ENCODE measurements at places on chromosomes 12 and 14. TPM values are rescaled to one million over a fixed set of nuclear protein-coding genes. Genes with fewer than 3 reads are reported as not detected.

GRCh38 chr14:104938436-104938835 lies 13.8 kb downstream of the PLD4 start:
- no peak for DNase-seq

- no peak for DNase-seq
These were observed 7.6 kb downstream of the KRT85 start for GRCh38 chr12:52359621-52360061.

DNA sequence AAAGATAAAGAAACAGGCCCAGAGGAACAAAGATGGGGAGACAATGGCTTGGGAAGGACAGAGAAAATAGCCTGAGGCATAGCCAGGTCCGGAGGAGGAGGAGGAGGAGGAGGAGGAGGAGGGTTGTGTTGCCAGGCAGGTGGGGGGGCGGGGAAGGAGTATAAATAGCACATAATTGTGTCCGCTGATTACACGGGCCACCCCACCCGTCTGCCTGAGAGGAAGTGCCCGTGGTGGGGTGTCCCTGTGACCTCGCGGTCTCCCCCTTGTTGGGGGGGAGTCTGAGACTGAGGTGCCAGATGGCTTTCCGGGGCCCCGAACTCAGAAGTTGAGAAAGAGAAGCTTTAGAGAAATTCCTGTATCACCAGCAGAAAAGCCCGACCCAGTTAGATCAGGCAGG lies 1.9 kb upstream of the SP7 start:
- no peak for DNase-seq

GAS2L3 gene
- 15.6 TPM for total RNA-seq

DNA sequence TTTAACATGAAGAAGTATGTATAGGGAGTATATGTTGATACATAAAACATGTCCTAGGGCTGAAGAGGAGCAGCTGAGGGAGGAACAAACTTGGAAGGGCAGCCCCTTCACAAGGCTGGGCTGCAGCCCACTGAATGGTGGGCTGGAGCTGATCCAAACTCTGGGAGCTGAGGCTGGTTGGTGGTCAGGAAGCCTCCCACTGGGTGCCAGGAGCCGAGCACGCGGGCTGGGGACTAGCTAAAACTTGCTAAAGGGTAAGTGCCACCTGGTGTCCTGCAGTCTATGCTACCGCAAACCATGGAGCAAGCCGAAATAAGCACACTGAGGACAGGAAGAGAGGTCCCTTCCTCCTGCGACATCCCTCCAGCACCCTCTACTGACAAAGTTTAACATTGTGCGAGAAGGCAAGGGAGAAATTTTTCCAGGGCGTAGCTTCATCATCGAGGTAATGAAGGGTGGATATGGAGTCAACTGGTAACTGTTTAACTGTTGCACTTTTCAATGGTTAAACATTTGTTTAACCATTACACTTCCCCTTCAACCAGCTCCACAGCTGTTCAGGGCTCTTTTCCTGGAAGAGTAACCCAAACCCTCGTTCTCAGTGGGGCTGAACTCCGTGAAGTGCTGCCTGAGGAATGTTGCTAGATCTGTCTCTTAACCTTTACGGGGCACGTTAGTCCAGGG lies 42.2 kb downstream of the EGLN3 start:
- no peak for DNase-seq

DNA sequence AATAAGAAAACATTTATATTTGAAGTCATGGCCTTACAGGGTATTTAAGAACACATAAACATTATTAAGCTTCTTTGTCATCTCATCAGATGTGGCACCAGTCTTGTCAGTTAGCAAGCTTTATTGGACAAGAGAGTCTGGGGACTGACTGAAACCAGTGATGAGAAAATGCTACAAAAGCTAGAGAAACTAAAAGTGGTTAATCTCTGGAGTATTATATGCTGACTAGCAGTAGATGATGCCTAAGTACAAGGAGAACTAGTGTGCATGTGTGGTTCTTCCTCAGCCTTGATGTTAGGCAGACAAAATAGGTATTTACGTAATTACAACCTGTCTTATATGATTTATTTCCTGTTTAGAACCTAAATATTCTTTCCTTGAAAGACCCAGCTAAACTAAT lies 176.5 kb downstream of the CPNE8 start:
- DNase-seq: no peak

SLC10A1 gene
- not detected for total RNA-seq

TMEM119 gene
- 8.1 TPM for total RNA-seq

SPSB2 gene
- total RNA-seq: 1.1 TPM

GRCh38 chr14:38255673-38256532 lies at the start of gene CLEC14A:
CLEC14A (minus strand) TSS chr14:38256093; CDS start chr14:38256022, 71 bp downstream.
- DNase-seq: no peak

DAO gene
- not detected for total RNA-seq

TMEM132C gene
- total RNA-seq: not detected

C12orf60 gene
- 1.1 TPM for total RNA-seq

GRCh38 chr12:82461836-82462235 lies 103.5 kb downstream of the METTL25 start:
- peak; percentile 12 for DNase-seq

WNT1 gene
- not detected for total RNA-seq

KLRB1 gene
- not detected for total RNA-seq

- no peak for DNase-seq
These were observed 3.9 kb upstream of the MDM2 start for GRCh38 chr12:68803948-68804656.

DNA sequence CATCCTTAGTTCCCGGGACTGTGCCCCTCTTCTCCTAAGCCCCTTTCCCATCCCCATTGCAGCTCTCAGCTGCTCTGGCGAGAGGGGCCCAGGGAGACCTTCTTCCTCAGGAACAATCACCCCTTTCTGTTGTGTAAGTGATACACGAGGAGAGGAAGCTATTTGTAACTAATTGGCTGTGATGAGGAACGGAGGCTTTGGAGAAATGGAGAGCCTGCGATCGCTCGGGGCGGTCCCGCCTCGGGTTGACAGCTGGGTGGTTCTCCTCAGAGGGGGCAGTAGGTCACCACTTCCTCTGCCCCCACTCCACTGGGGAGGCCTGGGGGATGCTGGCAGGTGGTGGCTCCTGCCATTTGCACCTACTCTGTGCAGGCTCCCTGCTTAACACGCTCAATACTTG lies 6.6 kb upstream of the PGF start:
- DNase-seq: no peak

DNA sequence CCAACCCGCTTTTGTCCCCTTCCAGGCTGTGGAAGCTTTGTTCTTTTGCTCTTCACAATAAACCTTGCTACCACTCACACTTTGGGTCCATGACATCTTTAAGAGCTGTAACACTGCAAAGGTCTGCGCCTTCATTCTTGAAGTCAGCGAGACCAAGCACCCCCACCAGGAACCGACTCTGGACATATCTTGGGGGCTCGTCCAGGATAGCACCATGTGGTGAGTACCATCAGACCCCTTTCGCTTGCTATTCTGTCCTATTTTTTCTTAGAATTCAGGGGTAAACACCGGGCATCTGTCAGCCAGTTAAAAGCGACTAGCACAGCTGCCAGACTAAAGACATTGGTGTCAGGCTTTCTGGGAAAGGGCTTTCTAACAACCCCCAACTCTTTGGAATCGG lies 137.6 kb upstream of the PPFIA2 start:
- DNase-seq: no peak

- DNase-seq: no peak
These were observed 193.9 kb downstream of the TRHDE start for GRCh38 chr12:72465940-72466630.

GRCh38 chr12:27434673-27435565 lies 11.6 kb upstream of the SMCO2 start:
- DNase-seq: no peak

SDR9C7 gene
- total RNA-seq: not detected

DNA sequence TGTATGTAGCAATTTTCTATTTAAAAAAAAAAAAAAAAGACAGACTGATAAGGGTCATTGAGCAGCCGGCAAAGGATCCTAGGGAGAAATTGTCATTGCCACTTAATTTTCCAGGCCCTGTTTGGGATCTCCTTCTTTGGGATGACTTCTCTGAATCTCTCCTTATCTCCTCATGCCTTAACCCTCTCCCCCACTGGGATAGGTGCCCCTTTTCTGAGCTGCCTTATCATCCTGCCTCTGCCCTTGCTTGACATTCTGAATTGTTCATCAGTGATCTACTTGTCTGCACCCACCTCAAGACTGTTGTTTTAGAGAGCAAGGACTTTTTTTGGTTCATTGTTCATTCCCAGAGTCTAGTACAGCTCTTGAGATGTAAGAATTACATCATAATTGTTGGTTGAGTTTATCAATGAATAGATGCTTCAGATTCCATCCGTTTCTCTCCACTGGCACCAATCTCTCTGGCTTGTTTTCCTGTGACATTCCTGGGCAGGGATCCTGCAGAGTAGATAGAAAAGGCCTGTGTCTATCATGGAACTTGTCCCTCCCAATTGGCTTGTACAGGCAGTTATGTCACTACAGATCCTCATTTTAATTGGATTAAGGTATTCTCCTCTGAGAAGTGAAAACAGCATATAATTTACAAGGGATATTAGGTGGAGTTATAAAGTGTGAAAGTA lies 42.6 kb downstream of the SOCS2 start:
- peak; percentile 22 for DNase-seq

VDR gene
- total RNA-seq: 3.9 TPM

HOXC12 gene
- total RNA-seq: not detected

- no peak for DNase-seq
These were observed 22.0 kb downstream of the ANAPC5 start for GRCh38 chr12:121330195-121330594.

- peak; percentile 56 for DNase-seq
These were observed 601 bp downstream of the ZNF839 start for GRCh38 chr14:102320033-102320660.

CCDC177 gene
- total RNA-seq: not detected

DNA sequence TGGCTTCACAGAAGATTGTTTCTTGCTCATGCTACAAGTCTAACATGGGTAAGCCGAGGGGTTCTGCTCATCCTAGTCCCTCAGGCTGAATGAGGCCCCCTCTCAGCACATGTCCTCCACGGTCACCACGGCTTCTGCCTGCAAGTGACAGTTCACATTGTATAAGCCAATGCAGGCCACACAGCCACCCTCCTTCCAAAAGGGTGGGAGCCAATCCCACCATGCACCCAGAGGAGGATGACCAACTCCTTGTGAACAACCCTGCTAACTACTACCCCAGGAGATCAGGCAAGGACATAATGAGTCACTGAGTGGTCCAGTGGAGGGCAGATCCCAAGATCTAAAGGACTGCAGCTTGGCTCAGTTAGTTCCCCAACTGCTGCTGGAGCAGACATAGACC lies 6.1 kb downstream of the SPRING1 start:
- DNase-seq: no peak

DNA sequence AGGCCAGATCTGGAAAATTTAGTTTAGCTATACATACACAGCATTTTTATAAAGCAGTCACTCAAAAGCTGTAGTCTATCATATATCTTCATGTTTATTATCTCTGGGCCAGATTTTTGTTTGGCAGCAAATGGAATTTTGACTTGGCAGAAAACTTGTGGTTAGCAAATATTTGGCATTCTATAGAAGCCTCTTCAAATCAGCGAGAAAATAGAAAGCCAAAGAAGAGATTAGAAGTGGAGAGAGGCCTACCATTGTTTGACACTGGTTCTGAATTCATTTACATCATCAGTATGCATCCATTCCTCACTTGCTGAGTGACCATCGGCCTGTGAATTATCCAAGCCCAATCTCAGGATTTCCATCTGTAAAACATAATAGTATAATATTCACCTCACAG lies 1077.6 kb downstream of the GALC start:
- DNase-seq: peak; percentile 47
